Glutamatergic neuron (in vitro differentiated cells): ENCODE measurements at places on chromosomes 6 and 20. TPM values are rescaled to one million over a fixed set of nuclear protein-coding genes. Genes with fewer than 3 reads are reported as not detected.

GRCh38 chr6:75397656-75398465 is 95.7 kb downstream of the FILIP1 start:
- no peaks in the 10 kb centered on the region for H3K4me1 ChIP-seq
- no peak overlapping the region for H3K27ac ChIP-seq
- no peak for DNase-seq
- no peaks in the 10 kb centered on the region for H3K36me3 ChIP-seq
- no peak overlapping the region for H3K4me3 ChIP-seq

GRCh38 chr6:140663094-140663493 is 1288.6 kb upstream of the CITED2 start:
- no peaks in the 10 kb centered on the region for H3K27me3 ChIP-seq
- no peak overlapping the region for H3K27ac ChIP-seq
- no peaks in the 10 kb centered on the region for H3K36me3 ChIP-seq
- no peaks in the 10 kb centered on the region for H3K4me1 ChIP-seq
- H3K4me3 ChIP-seq, result no peak overlapping the region

DNA sequence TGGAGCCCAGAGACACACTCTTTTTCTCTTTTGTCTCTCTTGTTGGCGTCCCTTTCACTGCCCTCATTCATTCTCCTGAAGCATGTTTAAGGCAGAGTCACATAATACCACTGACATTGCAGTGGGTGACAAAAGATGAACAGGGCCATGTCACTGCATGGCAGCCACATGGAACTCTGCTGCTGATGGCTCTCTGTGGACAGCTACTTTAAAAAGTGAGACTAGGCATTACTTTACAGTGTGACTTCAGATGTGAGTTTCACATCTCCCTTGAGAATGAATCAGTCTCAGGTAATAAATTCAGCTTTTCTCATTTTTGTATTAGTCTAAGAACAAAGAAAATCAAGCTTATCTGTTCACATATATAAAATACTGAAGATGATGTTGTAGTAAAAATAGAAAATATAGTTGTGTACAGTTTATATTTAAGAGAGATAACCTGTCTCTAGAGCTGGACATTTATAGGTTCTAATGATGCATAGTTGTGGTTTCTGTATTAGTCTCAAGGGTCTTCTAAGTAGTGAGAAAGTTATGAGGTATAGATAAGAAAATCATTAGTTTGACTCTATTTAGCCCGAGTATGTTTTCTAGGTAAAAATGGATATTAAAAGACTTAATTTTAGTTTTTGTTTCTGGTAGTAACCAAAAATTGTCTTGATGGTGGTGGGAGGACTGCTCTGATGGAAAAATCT is 6.1 kb downstream of the MRS2 start:
- DNase-seq, result no peak
- no peaks in the 10 kb centered on the region for H3K27me3 ChIP-seq
- H3K4me1 ChIP-seq, result no peaks in the 10 kb centered on the region
- H3K4me3 ChIP-seq, result no peak overlapping the region
- no peak overlapping the region for H3K27ac ChIP-seq

DNA sequence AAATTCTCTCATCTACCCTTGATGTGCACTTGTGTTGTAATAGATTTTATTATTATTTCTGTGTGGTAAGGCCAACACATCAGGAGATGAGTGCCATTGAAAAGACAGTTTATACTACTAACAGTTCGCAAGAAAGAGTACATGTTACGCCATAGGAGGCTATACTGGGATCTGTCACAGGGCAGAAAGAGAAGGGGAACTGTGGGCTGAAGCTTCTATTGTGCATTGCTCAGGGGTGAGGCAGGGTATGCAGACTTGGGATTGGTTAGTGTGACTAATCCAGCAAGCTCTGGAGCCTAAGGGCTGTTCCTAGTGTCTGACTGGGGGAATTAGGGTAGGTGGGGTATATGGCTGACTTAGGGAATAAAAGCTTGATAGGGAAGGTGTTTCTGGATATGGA is 50.9 kb downstream of the GPR63 start:
- no peaks in the 10 kb centered on the region for H3K36me3 ChIP-seq
- H3K27ac ChIP-seq, result no peak overlapping the region
- H3K27me3 ChIP-seq, result peaks cover 1% of the 10 kb centered on the region
- no peak for DNase-seq

GRCh38 chr20:19547547-19547946 is 210.5 kb upstream of the RIN2 start:
- no peaks in the 10 kb centered on the region for H3K36me3 ChIP-seq
- no peaks in the 10 kb centered on the region for H3K27me3 ChIP-seq
- no peak for DNase-seq
- no peak overlapping the region for H3K4me3 ChIP-seq
- no peak overlapping the region for H3K27ac ChIP-seq
- H3K4me1 ChIP-seq, result peaks cover 14% of the 10 kb centered on the region

DNA sequence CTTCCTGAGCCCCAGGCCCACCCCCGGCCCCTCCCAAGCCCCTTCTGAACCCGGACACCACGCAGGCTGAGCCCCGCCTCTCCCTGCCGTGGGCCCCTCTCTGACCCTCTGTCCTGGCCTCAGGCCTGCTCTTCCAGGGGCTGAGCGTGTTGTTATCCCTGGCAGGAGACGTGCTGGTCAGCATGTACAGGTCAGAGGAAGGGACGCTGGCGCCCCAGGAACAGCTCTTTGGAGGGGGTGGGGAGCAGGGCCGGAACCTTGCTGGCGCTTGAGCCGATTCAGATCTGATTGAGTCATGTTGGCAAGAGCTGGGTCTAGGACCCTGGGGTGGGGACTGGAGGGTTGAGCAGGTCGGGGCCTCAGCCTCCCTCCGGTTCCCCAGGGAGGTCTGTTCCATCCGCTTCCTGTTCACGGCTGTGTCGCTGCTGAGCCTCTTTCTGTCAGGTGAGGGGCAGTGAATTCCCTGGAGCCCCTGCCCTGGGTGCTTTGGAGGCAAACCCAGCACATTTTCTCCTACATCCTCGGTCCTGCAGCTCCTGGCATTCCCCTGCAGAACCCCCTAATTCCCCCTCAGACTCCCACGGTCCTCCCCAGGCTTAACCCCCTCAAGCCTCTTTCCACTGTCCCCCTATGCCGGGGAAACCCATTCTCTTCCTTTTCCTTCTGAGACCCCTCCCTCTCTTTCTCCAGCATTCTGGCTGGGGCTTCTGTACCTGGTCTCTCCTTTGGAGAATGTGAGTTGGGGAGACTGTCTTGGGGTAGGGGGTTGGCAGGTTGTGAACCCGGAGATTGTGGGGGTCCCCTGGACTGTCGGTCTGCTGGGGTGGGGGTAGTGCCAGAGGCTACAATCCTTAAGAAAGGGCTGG is 2.0 kb downstream of the SPAG4 start:
- H3K27ac ChIP-seq, result no peak overlapping the region
- H3K36me3 ChIP-seq, result no peaks in the 10 kb centered on the region
- H3K4me1 ChIP-seq, result peaks cover 7% of the 10 kb centered on the region
- DNase-seq, result peak; percentile 51
- H3K4me3 ChIP-seq, result peak overlapping the region; percentile 97

The KCNK16 gene
- not detected for total RNA-seq

DNA sequence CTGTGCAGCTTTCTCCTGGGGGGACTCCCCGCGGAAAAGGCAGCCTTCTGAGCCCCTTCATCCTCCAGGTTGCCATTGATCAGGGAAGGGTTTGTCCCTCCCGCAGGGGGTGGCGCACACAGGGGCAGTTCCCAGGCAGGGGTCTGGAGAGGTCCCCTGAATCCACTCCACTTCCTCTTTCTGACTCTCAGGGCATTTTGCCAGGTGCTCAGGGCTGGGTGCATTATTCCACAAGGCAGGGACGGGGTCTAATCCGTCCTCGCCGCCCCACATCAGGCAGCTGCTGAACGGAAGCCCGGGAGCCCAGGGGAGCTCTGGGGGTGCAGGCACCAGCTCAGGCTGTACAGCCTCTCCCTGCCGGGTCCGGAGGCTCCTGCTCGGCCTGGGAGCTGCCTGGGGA is 180.9 kb downstream of the TTLL2 start:
- H3K4me3 ChIP-seq, result no peak overlapping the region
- H3K36me3 ChIP-seq, result peaks cover 4% of the 10 kb centered on the region
- H3K27me3 ChIP-seq, result peaks cover 8% of the 10 kb centered on the region
- no peak overlapping the region for H3K27ac ChIP-seq
- H3K4me1 ChIP-seq, result peaks cover 22% of the 10 kb centered on the region

DNA sequence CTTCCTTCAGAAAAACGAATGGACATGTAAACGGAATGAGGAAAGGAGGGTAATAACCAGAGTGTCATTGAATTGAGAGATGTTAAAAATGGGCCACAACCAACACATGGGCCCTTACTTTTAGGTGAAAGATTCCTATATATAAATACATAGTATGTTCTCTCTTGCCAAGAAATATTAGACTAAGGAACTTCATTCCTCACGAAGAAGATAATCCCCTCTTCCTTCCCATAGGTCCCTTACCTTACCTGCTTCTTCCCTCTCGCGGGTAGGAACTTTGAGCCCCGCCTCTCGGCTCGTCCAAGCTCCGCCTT is 295 bp upstream of the TBC1D22B start:
- DNase-seq, result no peak
- H3K4me3 ChIP-seq, result peak overlapping the region; percentile 95
- no peaks in the 10 kb centered on the region for H3K36me3 ChIP-seq
- H3K4me1 ChIP-seq, result peaks cover 5% of the 10 kb centered on the region

The EFCAB8 gene
- not detected for total RNA-seq

DNA sequence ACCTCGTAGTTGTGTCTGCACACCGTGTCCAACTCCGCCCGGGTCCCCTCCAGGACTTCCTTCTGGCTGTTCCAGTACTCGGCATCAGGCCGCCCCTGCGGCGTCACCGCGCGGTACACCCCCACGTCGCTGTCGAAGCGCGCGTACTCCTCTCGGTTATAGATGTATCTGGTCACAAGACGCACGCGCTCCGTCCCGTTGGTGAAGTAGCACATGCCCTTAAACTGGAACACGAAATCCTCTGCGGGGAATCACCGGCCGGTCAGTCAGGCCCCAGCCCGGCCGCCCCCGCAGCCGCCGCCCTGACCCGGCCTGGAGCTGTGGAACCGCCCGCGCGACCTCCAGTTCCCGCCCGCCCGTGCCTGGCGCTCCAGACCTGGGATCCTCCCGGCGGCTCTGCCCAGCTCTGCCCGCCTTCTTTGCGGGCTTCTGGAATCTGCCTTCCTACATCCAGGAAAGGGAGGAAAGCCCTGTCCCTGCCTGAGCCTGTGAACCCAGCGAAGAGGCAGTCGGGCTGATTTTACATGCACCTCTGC is 1.6 kb downstream of the HLA-DQB1 start:
- peaks cover 5% of the 10 kb centered on the region for H3K4me1 ChIP-seq
- no peak overlapping the region for H3K27ac ChIP-seq
- H3K36me3 ChIP-seq, result no peaks in the 10 kb centered on the region
- H3K4me3 ChIP-seq, result peak overlapping the region; percentile 83

- H3K4me3 ChIP-seq, result no peak overlapping the region
- no peak overlapping the region for H3K27ac ChIP-seq
- H3K27me3 ChIP-seq, result no peaks in the 10 kb centered on the region
- H3K4me1 ChIP-seq, result no peaks in the 10 kb centered on the region
- H3K36me3 ChIP-seq, result no peaks in the 10 kb centered on the region
Observed at GRCh38 chr20:1536893-1537730, 20.4 kb downstream of the SIRPD start.

DNA sequence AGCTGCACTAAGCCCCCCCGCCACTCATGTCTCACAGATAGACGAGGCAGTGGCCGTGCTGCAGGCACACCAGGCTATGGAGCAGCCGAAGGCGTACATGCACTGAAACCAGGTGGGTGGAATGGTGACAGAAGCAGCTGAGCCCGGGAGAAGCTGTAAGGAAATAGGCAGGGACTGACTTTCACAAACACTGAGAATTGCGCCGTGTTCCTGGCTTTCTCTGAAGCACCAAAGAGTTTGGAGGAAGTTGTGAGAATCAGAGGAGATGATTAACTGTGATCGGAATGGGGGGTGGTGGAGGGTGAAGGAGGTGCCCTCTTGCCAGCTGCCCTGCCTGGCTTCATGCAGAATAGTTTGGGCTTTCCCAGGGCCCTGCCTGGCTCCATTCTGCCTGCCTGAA is 21.6 kb downstream of the TOMM34 start:
- no peak overlapping the region for H3K27ac ChIP-seq
- H3K4me1 ChIP-seq, result no peaks in the 10 kb centered on the region
- peaks cover 4% of the 10 kb centered on the region for H3K36me3 ChIP-seq
- peaks cover 2% of the 10 kb centered on the region for H3K27me3 ChIP-seq
- no peak for DNase-seq

GRCh38 chr20:2086177-2086979 is 15.2 kb upstream of the STK35 start:
- H3K27me3 ChIP-seq, result peaks cover 2% of the 10 kb centered on the region
- H3K27ac ChIP-seq, result no peak overlapping the region
- H3K36me3 ChIP-seq, result no peaks in the 10 kb centered on the region
- no peak for DNase-seq

- no peaks in the 10 kb centered on the region for H3K27me3 ChIP-seq
- H3K4me1 ChIP-seq, result no peaks in the 10 kb centered on the region
Observed at GRCh38 chr6:78598966-78599365, 268.4 kb upstream of the IRAK1BP1 start.

The CFAP206 gene
- total RNA-seq, result 1.9 TPM

GRCh38 chr20:60271597-60271996 is 313.4 kb downstream of the CDH26 start:
- H3K36me3 ChIP-seq, result no peaks in the 10 kb centered on the region
- no peak for DNase-seq
- peaks cover 2% of the 10 kb centered on the region for H3K27me3 ChIP-seq
- H3K4me1 ChIP-seq, result peaks cover 3% of the 10 kb centered on the region
- no peak overlapping the region for H3K4me3 ChIP-seq
- H3K27ac ChIP-seq, result no peak overlapping the region

The UFL1 gene
- total RNA-seq, result 7.4 TPM

The FYN gene
- 525 TPM for total RNA-seq

The PRPH2 gene
- total RNA-seq, result not detected

DNA sequence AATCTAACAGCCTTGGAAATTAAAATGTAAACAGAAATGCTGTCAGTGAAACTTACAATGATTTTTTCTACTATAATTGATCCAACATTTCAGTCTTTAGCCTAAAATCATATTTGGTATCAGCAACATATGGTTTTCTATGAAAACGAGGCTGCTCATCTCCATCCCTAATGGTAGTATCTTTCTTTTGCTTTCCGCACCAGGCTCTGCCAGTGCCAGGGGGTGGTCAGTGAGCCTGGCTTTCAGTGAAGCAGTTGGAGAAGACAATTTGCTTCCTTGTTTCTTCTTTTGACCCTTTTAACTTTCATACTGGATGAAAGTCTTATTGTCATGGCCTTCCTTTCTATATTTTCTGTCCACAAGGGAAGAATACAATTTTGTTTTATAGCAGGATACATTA is 258.4 kb downstream of the ARID1B start:
- H3K4me3 ChIP-seq, result no peak overlapping the region
- peaks cover 4% of the 10 kb centered on the region for H3K4me1 ChIP-seq
- no peaks in the 10 kb centered on the region for H3K27me3 ChIP-seq
- no peak overlapping the region for H3K27ac ChIP-seq
- no peaks in the 10 kb centered on the region for H3K36me3 ChIP-seq

The EGFL8 gene
- total RNA-seq, result 23.0 TPM

The TMEM244 gene
- not detected for total RNA-seq

GRCh38 chr20:9160331-9160730 is 91.4 kb downstream of the PLCB4 start:
- no peaks in the 10 kb centered on the region for H3K36me3 ChIP-seq
- no peak overlapping the region for H3K27ac ChIP-seq
- peaks cover 2% of the 10 kb centered on the region for H3K4me1 ChIP-seq
- H3K27me3 ChIP-seq, result no peaks in the 10 kb centered on the region

The SIRPG gene
- total RNA-seq, result not detected

- no peak overlapping the region for H3K27ac ChIP-seq
- H3K4me1 ChIP-seq, result no peaks in the 10 kb centered on the region
- no peak overlapping the region for H3K4me3 ChIP-seq
- H3K36me3 ChIP-seq, result no peaks in the 10 kb centered on the region
- H3K27me3 ChIP-seq, result no peaks in the 10 kb centered on the region
- DNase-seq, result no peak
Observed at GRCh38 chr6:123580331-123580730, 56.4 kb downstream of the TRDN start.

GRCh38 chr6:106564476-106564875 is 64.8 kb downstream of the RTN4IP1 start:
- H3K4me3 ChIP-seq, result no peak overlapping the region
- H3K27me3 ChIP-seq, result peaks cover 2% of the 10 kb centered on the region
- no peak for DNase-seq
- H3K4me1 ChIP-seq, result no peaks in the 10 kb centered on the region
